ENCODE measurements at places on chromosomes 13 and 19.
A peak's percentile ranks its signal among the peaks of the same experiment; 100 is the strongest.

GRCh38 chr13:114330086-114330485 lies 15.8 kb downstream of the CHAMP1 start:
- no peak for DNase-seq

DNA sequence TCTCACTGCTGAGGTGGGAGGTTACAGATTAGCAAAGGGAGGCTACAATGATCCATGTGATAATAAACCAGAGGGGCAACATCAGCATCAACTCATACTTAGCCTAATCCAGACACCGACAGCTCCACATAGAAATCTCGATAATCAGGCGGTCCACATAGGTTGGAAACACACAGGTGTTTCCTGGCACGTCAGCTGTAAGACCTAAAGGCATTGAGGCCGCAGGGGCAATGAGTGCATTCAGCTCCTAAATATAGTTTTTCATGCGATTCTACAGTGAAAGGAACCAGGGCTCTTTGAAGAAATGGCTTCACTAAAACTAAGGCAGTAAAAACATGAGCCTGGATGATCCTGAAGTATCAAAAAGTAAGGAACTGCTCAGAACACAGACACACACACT lies 19.3 kb downstream of the PLPP2 start:
- peak; percentile 82 for DNase-seq

- DNase-seq: no peak
Observed at GRCh38 chr19:39192846-39193245, 3.9 kb upstream of the NCCRP1 start.

DNA sequence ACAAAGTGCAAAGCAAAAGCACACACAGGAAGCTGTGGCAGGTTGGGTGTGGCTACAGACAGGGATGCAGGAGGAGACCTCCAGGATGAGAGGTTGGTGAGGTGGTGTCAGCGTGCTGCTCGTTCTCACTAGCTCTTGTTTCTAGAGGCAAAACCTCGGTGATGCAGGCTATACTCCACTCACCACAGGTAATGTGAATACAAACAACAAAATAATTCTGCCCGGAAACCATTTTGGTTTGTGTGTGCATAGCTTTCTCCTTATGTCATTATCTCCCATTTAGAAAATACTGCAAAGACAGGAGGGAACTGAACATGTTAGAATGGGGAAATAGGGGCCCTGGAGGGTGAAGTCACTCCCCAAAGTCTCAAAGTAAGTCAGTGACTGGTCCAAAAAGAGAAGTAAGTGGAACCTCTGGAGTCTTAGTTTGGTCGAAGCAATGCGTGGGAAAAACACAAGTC lies 9.4 kb downstream of the LCP1 start:
- DNase-seq: peak; percentile 30

- no peak for DNase-seq
Observed at GRCh38 chr13:26847281-26847680, 86.7 kb upstream of the GPR12 start.

DNA sequence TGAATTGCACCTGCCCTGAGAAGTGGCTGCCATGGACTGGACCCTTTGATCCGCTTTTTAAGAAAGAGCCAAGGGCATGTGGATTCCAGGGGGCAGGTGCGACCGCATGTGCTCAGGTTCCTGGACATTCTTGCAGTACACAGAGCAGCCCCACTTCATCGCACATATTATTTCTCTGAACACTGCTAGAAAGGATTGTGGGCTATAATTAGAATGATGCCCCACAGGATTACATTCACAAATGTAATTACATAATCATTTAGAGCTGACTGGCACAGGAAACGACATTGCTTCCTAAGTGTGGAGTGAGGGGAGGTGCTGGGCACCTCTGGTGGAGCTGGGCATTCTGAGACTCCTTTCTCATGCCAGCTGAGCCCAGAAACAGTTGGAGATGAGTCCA lies 37.5 kb upstream of the VSTM2B start:
- no peak for DNase-seq

- DNase-seq: no peak
Observed at GRCh38 chr19:18477042-18477779, 39.3 kb upstream of the ISYNA1 start.

- DNase-seq: no peak
Observed at GRCh38 chr13:108214441-108215271, 680 bp downstream of the LIG4 start.

- DNase-seq: no peak
Observed at GRCh38 chr13:73215823-73216222, 157.0 kb downstream of the KLF5 start.

DNA sequence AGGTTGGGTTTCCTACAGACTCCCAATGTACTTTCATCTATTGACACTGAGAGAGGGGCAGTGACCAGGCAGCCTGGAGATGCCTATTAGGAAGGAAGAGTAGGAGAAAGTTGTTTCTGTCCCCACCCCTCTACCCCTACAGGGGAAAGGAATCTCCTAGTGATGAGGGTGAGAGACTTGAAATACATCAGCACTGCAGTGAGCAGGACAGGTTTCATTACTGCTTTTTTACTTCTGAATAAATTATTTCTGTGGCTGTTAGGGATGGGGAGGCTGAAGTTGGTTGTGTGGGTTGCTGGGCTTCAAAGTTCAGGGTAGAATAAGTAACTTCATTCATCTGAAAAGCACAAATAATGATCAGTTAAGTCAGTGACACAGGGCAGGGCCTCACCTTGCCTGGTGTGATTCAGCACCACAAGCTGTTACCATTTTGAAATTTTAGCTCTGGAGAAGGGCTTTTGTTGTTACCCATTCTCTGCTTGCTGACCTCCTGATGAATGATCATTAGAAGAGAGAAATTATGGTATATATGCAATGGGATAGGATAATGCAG lies 19.3 kb downstream of the CEACAM1 start:
- no peak for DNase-seq

DNA sequence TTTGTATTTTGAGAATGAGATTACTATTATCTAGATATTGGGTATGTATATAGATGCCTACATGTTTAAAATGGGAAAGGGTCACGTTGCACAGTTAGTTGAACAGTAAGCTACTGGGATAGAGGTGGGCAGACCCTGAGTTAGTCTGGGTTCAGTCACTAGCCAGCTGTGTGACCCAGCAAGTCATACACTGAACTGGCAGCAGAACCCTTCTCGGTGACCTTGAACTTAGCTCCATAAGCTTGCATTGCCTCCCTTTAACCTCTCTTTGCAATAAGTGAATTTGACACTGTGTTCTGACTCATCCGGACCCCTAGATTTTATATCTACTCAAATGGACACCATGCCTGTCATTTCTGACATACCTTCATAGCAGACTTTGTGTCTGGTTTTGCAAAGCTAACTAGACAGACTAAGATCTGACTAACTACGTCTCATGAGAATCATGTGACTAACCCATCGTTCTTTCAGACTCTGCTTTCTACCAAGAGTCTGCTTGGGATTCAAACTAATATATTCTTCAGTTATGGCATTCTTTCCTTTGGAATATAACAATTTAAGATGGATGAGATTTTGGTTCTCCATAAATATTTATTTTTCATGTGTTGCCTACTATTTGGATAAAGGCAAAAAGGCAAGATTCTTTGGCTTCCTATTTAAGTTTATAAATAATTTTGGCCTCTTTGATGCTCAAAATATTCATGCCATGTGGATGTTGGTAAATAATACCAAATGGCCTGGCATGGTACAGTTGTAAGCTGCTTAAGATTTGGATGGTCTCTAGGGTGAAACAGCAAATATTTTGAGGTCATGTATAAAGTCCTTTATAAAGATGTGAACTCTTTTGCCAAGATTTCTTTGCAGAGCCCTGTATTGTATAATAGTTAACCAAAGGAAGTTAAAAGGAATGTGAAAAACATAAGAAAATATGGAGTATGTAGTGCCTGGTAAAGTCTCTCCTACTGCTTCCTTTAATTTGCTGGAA lies 159.3 kb downstream of the ITGBL1 start:
- DNase-seq: no peak

DNA sequence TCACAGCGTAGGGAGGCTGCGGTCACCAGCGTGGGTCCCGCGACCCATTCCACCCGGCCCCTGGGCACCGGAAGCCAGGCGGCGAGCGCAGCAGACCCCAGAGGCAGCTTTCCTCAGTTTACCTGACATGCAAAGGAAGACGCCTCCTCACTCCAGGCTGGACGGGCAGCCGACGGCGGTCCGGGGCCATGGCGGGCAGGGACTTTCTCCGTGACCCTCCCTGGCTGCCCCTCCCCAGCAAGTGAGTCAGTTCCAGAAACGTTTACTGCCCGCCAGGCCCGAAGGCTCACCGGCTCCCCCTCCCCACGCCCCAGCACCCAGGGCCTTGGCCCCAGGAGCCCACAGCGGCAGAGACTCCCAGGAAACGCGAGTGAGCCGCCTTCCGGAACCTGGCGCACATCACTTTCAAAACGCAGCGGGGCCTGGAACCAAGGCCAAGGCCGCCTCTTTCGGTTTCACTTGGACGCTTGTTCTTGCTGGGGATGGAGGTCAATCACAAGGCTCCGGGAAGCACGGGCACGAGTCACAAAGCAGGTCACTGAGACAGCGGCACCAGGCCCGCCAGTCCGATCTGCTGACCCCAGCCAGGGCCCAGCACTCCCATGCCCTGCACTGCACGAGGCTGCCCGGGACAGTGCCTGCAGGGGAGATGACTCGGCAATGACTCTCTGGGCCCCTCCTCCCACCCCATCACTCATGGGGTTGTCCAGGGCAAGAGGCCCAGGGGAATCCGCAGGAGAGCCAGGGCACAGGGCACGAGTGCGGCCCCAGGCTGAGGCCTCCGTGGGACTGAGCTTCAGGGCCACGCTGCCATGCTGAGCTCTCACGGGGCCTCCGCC lies 5.3 kb downstream of the SBNO2 start:
- DNase-seq: no peak

- DNase-seq: no peak
Observed at GRCh38 chr13:39186205-39186875, 148.1 kb downstream of the NHLRC3 start.

GRCh38 chr13:96744367-96745331 lies 249.6 kb downstream of the OXGR1 start:
- no peak for DNase-seq

GRCh38 chr13:85241060-85241459 lies 558.2 kb downstream of the SLITRK6 start:
- no peak for DNase-seq

GRCh38 chr13:43675577-43675976 lies 111.2 kb downstream of the ENOX1 start:
- no peak for DNase-seq

DNA sequence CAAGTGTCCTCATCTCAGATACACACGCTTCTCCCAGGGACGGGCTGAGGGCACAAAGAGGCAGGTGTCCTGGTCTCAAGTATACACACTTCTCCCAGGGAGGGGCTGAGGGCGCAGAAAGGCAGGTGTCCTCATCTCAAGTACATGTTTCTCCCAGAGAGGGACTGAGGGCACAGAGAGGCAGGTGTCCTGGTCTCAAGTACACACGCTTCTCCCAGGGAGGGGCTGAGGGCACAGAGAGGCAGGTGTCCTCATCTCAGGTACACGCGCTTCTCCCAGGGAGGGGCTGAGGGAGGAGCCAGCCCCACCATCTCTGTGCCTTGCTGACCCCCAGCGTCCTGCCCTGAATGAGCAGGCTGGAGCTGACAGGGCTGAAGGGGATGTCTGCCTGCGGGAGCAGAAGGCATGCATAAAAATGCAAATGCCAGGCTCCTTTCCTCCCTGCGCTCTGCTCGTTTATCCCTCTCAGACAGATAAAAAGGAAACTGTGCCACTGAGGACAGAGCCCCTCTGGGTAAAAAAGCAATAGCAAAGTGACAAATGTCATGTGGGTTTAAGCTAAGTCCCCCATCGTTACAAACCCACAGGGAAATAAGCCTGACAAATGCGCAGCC lies 96.1 kb upstream of the UQCRFS1 start:
- DNase-seq: no peak

DNA sequence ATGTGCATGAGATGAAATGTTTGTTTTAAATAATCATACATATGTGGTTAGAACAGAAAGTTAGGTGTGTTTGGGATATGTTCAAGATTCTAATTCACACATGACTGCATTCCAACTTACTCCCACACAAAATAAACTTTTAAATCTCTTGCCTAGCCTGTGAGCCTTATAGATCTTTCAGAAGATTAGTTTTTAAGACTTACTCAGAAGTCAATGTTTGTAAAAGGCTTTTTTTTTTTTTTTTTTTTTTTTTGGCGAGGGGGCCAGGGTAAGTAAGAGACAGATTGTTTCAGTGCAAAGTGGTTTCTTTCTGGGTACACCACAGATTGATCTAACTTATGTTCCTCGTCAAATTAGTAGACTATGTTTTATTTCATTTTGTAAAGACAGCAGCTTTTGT lies 39.1 kb downstream of the GPR180 start:
- no peak for DNase-seq

DNA sequence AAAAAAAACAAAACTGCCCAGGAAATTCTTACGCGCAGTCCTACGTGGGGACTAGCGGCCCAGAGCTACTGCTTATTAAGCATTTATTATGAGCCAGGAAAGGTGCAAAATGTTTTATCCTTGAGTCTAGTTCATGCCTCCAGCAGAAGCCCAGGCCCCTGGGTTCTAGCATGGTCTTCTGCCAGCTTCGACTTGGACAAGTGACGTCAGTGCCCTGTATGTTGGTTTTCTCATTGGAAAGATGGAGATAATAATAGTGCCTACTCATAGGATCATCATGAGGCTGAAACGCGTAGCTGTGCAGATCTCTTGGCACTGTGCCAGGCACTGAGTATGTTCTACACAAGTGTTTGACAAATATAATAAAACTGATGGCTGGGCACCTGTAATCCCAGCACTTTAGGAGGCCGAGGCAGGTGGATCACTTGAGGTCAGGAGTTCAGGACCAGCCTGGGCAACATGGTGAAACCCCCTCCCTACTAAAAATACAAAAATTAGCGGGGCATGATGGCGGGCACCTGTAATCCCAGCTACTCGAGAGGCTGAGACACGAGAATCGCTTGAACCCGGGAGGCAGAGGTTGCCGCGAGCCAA lies 12.4 kb upstream of the SULT2B1 start:
- DNase-seq: no peak

GRCh38 chr13:33352041-33352440 lies 66.5 kb upstream of the STARD13 start:
- DNase-seq: no peak

DNA sequence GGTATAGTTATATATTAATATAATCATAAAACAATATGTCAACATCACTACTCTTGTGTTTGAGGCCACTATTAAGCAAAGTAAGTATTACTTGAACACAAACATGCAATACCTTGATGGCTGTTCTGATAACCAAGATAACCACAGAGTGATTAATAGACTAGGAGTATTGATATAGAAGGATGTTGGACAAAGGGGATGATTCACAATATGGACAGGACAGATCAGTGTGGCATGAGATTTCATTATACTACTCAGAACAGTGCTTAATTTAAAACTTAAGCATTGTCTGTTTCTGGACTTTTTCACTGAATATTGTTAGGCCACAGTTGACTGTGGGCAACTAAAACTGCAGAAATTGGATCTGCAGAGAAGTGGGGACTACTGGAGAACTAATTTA lies 384.2 kb downstream of the SLITRK1 start:
- no peak for DNase-seq

DNA sequence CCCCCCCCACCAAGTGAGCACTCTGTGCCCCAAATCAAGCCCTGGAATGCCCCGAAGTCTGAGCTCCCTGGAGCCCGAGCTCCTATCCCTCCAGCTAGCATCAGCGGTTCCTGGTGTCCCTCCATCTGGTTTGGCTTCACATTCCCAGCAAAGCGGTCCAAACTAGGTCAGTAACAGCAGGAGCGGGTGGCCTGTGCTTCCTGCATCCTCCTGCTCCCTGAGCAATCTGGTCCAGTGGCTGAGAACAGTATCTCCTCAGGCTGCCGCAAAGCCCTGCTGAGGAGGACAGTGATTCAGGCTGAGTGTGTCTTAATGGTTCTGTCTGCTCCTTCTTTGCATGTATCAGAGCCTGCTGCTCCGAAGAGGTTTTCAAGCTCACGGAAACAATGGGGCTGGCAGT lies 25.9 kb downstream of the RASL11A start:
- DNase-seq: no peak

- DNase-seq: no peak
Observed at GRCh38 chr13:75194717-75195462, 287.1 kb downstream of the TBC1D4 start.

Data from MM.1S (cell line).